Tibial nerve (tissue), 4 donors: ENCODE measurements at places on chromosomes 3 and 15. TPM values are rescaled to one million over a fixed set of nuclear protein-coding genes. Genes with fewer than 3 reads are reported as not detected.

LYZL4 gene
- total RNA-seq: not detected

TTLL13 gene
- not detected for total RNA-seq

- no peaks in the 10 kb centered on the region for H3K4me1 ChIP-seq
- H3K27ac ChIP-seq: no peak overlapping the region
- H3K4me3 ChIP-seq: no peak overlapping the region
- H3K36me3 ChIP-seq: no peaks in the 10 kb centered on the region
Measured at GRCh38 chr3:193805448-193805847, 212.4 kb downstream of the OPA1 start.

DNA sequence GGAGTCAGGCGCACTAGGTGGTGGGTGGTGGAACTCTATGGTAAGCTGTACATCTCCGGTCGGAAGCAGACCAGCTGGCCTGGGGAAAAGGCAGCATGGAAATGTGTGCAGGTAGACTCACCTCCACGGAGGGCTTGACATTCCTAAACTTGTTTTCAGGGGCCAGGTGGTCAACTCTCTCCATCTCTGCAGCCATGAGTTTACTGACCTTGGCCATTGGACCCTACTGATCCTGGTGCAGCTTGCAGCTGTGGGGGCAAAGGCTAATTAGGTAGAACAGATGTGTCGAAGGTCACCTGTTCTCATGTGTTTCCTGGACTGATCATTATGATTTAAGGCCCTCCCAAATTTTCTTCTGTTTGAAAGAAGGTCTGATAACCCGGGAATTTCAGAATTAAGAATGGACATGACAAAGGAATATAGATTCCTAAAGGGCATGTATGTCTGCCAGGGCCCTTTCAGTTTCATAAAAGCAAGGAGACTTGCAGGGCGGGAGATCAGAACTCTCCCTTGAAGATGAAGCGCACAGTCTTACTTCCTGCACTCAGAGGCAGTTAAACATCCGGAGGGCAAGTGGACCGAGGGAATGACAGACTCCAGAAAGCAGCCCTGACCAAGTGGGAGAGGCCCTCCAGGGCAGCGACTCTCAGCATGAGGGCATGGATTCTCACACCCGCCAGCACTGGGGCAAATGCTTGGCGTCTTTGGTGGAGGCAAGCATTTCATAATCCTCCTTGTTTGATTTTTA is 56.1 kb upstream of the CMTM7 start:
- no peak for DNase-seq
- H3K4me1 ChIP-seq: no peaks in the 10 kb centered on the region
- H3K4me3 ChIP-seq: no peak overlapping the region
- no peaks in the 10 kb centered on the region for H3K36me3 ChIP-seq
- H3K27me3 ChIP-seq: no peaks in the 10 kb centered on the region
- H3K27ac ChIP-seq: no peak overlapping the region

- H3K4me1 ChIP-seq: no peaks in the 10 kb centered on the region
- H3K4me3 ChIP-seq: no peak overlapping the region
- no peak for DNase-seq
- H3K36me3 ChIP-seq: no peaks in the 10 kb centered on the region
- no peaks in the 10 kb centered on the region for H3K27me3 ChIP-seq
Measured at GRCh38 chr15:38535491-38536200, 29.0 kb downstream of the RASGRP1 start.

DNA sequence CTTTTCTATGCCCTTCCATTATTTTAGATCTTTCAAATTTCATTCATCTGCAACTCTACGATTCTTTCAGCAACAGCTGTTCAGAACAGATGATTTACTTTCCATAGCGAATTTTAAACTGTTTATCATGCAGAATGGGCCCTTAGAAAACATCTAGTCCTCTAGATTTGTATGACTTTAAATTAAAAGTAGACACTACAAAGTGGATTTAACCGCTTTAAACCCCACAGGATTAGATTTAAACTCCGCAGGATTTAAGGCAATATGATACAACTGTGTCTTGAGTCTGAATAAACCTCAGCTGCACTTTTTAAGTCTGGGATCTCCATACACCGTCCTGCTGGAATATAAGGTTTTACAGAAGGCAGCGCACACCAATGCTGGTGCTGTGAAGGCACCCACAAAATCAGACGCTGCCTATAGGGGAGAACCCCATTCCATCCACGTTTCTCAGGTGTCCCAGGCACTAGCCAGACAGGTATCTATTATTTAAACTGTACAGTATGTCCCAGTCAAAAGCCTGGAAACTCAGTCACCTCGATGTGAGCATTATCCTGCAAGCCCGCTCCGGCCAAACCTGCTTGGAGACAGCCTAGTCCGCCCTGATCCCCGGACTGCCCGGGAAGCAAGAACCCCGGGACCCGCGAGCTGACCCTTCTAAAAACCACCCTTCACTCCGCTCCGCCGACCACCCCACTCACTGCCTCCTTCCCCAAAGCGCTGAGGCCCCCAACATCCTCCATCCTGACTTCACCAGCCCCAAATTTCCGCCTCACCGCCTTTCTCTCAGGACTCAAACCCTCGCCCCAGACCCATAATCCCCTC is 768 bp downstream of the ANO10 start:
- H3K36me3 ChIP-seq: no peaks in the 10 kb centered on the region
- DNase-seq: peak; percentile 28
- H3K27me3 ChIP-seq: no peaks in the 10 kb centered on the region
- H3K27ac ChIP-seq: peak overlapping the region; percentile 94

DNA sequence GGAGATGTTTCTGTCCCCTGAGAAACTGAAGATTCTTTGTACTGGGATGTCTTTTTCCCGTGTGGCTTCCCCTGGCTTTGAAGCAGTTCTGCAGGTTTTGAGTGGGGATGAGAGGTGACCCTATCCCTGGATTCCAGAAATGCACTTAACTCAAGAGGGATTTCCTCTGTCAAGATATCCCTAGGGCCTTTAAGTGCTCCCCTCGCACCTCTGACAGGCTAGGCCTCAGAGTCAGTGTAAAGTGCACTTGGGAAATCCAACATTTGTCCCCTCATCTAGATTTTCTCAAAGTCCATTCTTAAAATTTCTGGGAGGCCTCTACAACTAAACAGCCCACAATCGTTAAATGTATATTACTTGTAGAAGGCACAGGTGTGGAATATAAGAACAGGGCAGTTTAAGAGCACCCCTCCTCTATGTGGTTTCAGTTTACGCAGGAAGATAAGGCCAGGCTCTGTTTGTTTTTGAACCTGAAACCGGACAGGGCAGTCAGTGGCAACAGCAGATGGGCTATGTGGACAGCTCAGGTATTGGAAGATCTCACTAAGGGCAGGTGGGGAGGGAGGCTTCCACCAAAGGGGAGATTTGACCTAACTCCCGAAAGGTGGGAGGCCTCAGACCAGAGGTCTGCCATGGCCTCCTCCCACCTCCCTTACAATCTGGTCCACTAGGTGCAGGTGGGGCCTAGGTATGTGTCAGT is 4.8 kb downstream of the C3orf52 start:
- H3K4me1 ChIP-seq: no peaks in the 10 kb centered on the region
- H3K27ac ChIP-seq: no peak overlapping the region
- H3K27me3 ChIP-seq: no peaks in the 10 kb centered on the region
- H3K36me3 ChIP-seq: no peaks in the 10 kb centered on the region
- DNase-seq: no peak

DNA sequence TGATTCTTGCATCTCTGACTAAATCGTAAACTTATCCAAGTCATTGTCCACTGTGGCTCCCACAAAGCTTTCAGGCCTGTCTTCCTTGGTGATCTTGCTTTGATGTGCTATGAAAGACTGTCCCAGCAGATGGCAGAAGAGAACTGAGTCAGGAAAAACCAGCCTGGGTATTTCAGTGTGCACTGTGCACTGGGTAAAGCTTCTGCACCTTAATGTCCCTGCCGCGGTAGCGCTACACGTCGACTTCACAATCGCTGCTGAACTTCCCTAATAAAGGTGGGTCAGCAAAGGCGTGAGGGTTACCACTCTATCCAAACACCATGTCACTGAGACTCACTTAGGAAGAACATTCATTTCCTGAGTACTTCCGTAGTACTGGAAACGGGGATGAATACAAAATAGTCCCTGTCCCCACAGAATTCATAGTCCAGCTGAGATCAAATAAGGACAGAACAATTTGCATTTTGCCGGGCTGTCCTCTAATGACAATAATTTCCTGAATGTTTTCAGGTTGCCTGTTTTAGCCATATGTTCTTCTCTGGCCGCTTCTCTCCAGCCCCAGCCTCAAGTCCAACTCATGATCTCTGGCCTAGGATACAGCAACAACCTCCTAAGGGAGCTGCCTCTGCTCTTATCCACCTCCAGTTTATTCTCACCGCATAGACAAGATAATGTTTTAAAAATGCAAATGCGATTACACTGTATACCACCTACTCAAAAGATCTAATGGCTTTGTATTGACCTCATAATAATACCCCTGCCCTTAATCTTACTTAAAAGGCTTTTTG is 83.6 kb upstream of the AKAP13 start:
- H3K36me3 ChIP-seq: no peaks in the 10 kb centered on the region
- peak overlapping the region; percentile 40 for H3K4me3 ChIP-seq
- H3K27ac ChIP-seq: no peak overlapping the region
- H3K27me3 ChIP-seq: no peaks in the 10 kb centered on the region
- peaks cover 12% of the 10 kb centered on the region for H3K4me1 ChIP-seq
- DNase-seq: peak; percentile 48

GRCh38 chr3:13192471-13193213 is 119.4 kb upstream of the IQSEC1 start:
- no peak overlapping the region for H3K27ac ChIP-seq
- no peaks in the 10 kb centered on the region for H3K27me3 ChIP-seq
- no peaks in the 10 kb centered on the region for H3K36me3 ChIP-seq
- no peaks in the 10 kb centered on the region for H3K4me1 ChIP-seq
- no peak overlapping the region for H3K4me3 ChIP-seq

DNA sequence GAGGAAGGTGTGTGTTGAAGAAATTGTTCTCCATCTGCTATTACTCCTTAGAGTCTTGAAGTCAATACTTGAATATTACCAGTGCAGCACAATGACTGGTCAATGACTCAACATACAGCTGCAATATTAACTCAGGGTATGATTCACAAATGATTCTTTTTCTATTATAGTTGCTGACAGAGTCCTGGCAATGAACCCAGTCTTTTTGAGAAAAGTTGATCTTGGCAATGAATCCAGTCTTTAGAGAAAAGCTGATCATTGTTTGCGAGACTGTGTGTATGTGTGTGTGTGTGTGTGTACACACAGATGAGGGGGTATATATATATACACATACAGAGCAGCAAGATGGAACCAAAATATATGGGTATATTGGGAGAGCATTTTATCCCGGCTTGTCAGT is 315.1 kb downstream of the ZNF385D start:
- no peak overlapping the region for H3K27ac ChIP-seq
- no peak for DNase-seq
- no peaks in the 10 kb centered on the region for H3K27me3 ChIP-seq
- H3K4me1 ChIP-seq: no peaks in the 10 kb centered on the region
